Heart left ventricle (tissue), 16 donors: ENCODE measurements at places on chromosomes 1 and 21. TPM values are rescaled to one million over a fixed set of nuclear protein-coding genes. Genes with fewer than 3 reads are reported as not detected.

DNA sequence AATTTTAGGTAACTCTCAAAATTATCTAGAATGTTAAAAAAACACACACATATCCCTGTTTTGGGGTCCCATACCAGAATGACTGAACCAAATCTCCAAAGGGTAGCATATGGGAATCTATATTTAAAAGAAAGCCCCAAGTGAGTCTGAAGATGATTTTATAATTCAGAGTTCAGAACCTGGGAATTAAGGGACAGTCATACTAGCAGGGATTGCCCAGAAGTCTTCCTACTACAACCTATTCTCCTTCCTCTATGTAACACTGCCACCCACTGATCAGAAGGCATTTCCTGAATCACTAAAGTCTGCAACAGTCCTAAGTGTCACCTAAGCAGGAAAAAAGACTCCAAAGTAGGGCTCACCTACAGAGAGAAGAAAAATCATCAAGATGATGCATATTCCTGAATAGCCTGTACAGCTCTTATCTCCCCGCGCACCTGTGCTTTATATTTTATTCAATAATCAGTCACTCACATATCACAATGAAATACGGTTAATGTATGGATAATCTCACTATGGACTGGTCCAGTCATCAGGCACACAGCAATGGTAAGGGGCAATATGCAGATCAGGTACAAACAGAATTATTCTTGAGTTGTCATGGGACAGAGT, 4.9 kb downstream of the RGS1 start:
- no peak for DNase-seq

DNA sequence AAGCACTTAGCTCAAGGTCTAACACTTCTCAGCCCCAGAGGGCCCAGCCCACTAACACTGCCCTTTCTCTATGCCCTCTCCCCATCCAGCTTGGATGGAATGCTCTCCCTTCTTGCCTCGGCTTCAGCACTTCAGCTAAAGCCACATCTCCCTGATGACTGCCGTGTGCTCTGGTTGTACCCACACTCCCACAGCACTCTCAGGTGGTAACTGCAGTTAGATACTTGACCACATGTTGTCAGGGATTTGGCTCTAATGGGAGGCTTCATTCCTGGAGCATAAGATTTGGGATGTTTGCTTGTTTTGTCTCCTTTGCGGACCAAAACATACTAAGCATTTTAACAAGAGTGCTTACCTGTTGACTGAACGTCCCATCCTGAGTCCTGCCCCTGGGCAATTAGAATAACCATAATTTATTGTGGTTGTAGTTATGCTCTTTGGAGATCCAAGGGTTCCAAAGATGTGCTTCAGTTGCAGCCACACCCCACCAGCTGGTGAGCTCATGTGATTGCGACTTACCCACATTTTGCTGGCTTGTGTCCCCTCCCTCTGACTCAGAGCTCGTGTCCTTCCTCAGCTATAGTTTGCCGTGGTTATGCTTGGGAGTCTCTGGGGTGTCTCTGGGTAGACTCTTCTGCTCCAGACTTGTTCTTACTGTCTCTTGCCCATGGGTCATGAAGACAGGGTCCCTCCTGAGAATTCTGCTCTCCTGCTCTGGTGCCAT, 7.7 kb upstream of the SLC26A9 start:
- no peak for DNase-seq

GRCh38 chr1:208778417-208778816, 534.2 kb upstream of the PLXNA2 start:
- no peak for DNase-seq

- no peak for DNase-seq
These were observed 31.1 kb upstream of the UAP1 start for GRCh38 chr1:162530307-162530987.

DNA sequence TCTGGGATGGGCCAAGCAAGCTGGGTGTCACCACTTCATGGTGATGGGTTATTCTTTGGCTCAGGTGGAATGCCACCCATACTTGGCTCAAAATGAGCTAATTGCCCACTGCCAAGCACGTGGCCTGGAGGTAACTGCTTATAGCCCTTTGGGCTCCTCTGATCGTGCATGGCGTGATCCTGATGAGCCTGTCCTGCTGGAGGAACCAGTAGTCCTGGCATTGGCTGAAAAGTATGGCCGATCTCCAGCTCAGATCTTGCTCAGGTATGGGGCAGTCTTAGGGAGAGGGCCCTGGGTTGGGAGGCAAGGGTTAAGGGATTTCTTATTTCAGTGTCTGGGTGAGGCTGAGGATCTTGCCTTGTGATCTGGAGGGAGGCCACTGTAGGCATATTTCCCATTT, 15.4 kb upstream of the NASP start:
- DNase-seq, result no peak

- DNase-seq, result no peak
These were observed 5.7 kb upstream of the PEF1 start for GRCh38 chr1:31650161-31651088.

- DNase-seq, result no peak
These were observed 45.1 kb upstream of the EPS15 start for GRCh38 chr1:51564124-51564523.

The NBPF3 gene
- polyA plus RNA-seq, result 1.1 TPM

The PGLYRP4 gene
- not detected for polyA plus RNA-seq
